ENCODE measurements at places on chromosomes 11 and 22.

GRCh38 chr11:27305751-27306150 is 57.3 kb downstream of the CCDC34 start:
- no peak overlapping the region for H3K27ac ChIP-seq
- H3K4me1 ChIP-seq, result no peaks in the 10 kb centered on the region
- no peaks in the 10 kb centered on the region for H3K36me3 ChIP-seq
- no peak overlapping the region for H3K4me3 ChIP-seq
- H3K27me3 ChIP-seq, result no peaks in the 10 kb centered on the region
- no peak for DNase-seq

- no peak for DNase-seq
- H3K27me3 ChIP-seq, result no peaks in the 10 kb centered on the region
- no peak overlapping the region for H3K27ac ChIP-seq
Observed at GRCh38 chr22:17633217-17633997, 4.9 kb upstream of the ATP6V1E1 start.

DNA sequence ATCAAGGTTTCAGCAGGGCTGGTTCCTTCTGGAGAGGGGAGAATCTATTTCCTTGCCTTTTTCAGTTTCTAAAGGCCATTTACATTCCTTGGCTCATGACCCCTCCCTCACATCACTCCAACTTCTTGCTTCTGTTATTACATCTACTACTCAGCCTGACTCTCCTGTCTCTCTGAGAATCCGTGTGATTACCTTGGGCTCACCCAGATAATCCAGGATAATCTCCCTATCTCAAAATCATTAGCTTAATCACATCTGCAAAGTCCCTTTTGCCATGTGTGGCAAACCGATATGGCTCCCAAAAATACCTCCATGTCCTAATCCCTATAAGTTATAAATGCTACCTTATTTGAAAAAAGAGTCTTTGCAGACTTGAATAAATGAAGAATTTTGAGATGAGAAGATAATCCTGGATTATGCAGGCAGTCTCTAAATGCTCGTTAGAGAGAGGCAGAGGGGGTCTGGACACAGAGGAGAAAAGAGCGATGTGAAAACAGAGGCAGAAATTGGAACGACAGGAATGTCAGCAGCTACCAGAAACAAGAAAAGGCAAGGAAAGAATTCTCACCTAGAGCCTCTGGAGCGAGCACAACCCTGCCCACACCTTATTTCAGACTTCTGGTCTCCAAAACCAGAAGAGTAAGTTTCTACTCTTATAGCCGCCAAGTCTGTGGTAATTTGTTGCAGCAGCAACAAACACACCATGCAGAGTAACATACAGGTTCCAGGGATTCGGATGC is 23.6 kb upstream of the ARHGAP32 start:
- no peaks in the 10 kb centered on the region for H3K4me1 ChIP-seq
- peaks cover 28% of the 10 kb centered on the region for H3K27me3 ChIP-seq
- no peak overlapping the region for H3K4me3 ChIP-seq
- no peaks in the 10 kb centered on the region for H3K36me3 ChIP-seq

DNA sequence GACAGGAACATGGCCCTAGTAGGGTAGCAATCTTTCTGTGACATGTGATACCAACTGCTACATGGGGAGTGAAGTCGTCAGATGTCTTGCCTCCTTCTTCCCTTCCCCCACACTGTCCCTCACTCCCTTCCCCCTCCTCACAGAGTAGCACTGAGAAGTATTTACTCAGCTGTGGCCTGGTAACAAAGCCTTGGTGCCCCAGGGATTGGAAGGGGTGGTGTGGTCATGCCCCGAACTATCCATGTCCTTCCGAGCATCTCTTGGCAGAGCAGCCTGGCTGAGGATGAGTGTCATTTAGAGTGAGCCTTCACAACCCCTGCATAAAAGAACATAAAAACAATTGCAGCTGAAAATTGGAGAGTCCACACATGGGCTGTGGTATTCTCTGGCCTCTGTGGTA is 46.1 kb downstream of the ARFGAP2 start:
- H3K36me3 ChIP-seq, result no peaks in the 10 kb centered on the region
- H3K4me1 ChIP-seq, result no peaks in the 10 kb centered on the region
- no peak overlapping the region for H3K27ac ChIP-seq

DNA sequence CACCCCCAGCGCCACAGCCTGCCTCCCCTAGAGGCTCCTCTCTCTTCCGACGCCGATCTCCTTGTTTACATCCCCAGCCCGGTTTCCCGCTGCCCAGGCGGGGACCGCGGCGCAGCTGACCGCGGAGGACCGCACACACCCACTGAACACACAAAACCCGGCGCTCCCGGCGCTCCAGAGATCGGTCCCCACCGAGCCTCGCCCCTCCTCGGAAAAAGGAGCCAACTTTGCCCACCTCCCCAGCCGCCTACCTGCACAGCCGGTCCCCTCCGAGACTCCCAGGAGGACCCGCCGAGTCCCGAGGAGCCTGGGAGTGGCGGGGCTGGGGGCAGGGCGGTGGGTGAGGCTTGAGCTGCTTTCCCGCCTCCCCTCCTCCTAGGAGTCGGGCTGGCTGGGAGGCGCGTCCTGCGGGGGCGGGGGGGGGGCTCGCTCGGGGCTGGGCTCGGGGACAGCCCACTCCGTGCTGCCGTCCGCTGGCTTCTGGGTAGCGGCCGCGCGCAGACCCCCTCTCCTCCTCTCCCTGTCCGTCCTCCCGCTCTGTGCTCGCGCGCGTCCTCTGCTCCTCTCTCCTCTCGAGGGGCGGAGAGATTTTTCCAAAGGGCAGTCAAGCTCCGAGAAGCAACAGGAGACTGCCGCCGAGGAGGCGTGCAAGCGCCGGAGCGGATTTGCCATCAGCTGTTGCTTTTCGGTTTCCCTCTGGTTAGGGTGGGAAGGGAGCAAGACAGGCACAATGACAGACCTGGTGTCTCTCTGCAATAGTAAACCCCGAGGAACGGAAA is at the start of gene FXYD6:
TSS of gene FXYD6 (minus strand) at position 318 of the 779 bp plus-strand sequence. CDS start 33,882 bp downstream, outside the sequence.
- H3K27me3 ChIP-seq, result no peaks in the 10 kb centered on the region
- H3K4me3 ChIP-seq, result peak within 1 kb of the TSS; percentile 90
- peaks cover 12% of the 10 kb centered on the region for H3K36me3 ChIP-seq

GRCh38 chr11:24574461-24574860 is 77.6 kb downstream of the LUZP2 start:
- no peaks in the 10 kb centered on the region for H3K36me3 ChIP-seq
- H3K27me3 ChIP-seq, result no peaks in the 10 kb centered on the region
- no peak for DNase-seq
- H3K4me1 ChIP-seq, result no peaks in the 10 kb centered on the region

DNA sequence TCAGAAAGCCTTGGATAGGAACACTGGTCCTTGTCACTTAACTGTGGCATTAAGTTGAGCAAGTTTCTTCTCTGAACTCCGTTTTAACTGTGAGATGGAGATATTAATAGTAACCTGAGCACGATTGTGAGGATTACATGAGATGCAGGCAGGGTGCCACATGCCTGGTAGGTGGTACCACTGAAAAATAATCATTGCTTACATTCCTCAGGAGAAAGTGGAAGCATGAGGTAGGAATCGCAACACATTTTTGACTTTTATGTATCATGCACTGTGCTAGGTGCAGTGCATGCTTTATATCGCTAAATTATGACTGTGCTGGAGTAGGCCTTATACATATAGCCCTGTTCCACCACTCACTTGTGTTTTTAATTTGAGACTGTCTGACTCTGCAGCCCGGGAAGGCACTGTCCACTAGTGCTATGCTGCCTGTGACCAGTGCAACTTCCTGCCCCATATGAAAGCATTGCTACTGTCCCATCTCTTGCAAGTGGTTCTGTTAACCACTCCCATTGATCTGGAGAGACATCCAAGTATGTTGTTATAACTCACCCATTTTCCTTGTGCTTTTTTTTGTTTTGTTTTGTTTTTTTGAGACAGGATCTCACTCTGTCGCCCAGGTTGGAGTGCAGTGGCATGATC is 1.0 kb downstream of the UQCR10 start:
- H3K4me1 ChIP-seq, result peaks cover 39% of the 10 kb centered on the region
- H3K27ac ChIP-seq, result peak overlapping the region; percentile 93
- H3K4me3 ChIP-seq, result peak overlapping the region; percentile 75
- no peak for DNase-seq
- peaks cover 20% of the 10 kb centered on the region for H3K36me3 ChIP-seq

DNA sequence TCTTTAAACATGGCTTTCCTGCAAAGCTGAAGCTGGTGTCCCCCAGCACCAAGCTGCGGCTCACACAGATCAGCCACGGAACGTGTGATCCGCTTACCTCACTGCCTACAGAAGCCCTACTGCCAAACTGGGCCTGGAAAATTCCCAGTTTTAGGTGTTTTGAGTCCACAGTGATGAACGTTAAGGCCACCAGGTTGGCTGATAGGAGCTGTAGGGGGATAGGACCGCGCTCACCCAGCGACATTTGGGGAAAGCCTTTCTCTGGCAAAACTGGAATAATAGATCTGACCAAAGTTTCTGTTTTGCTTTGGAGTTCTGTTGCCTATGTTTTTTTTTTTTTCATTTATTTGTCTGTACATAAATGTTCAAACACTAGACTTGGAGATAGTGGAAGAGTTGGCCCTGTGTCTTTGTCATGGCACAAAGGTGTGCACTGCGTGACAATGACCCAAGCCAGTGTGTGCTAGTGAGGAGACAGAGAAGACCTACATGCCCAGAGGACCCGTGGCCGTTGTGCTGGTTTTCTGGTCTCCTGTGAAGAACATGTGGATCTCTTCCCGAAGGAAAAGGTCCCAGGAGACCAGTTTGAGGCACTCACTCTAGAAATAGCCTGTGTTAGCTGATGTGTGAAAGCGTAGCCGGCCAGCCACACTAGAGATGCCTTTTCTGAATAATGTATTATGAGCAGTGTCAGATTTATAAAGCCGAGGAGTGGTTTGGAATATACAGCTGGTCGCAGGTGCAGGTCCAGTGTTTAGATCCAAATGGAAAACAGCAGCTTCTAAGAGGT is 15.0 kb downstream of the ASPHD2 start:
- no peaks in the 10 kb centered on the region for H3K27me3 ChIP-seq
- H3K27ac ChIP-seq, result no peak overlapping the region
- H3K4me1 ChIP-seq, result no peaks in the 10 kb centered on the region

DNA sequence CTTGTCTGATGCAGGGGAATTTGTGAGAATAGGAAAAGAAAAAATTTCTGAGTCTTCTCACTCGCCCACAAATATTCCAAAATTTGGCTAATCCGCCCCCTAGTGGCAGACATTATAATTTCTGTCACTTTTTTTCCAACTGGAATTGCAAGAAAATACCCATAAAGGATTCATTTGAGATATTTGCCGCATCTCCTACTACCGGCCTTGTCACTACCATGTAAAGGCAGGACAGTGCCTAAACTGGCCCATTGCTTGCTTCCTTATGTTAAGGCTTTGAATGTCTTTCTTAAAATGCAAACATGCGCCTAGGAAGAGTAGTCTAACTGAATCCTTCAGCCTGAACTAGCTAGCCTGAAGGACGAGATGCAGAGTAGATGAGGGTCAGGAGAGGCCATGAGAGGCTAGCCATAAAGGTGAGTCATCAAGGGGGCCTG is 9.3 kb upstream of the CEP295 start:
- H3K27me3 ChIP-seq, result no peaks in the 10 kb centered on the region
- no peak overlapping the region for H3K27ac ChIP-seq
- H3K36me3 ChIP-seq, result no peaks in the 10 kb centered on the region

DNA sequence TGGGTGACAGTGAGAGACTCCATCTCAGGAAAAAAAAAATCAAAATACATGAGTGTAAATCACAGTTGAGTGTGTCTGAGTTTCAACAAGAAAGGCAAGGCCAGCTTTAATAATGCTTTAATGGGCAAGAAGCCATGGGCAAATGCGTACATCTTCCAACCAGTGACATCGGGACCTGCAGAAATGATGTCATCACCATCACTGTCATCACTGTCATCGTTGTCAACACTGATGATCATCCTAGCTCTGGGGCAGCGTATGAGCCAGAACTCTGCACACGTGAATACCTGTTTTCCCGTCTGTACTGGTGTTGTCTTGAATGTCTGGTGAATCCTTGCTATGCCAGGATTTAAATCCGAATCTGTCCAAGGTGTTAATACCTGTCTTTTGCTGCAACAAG is 712.5 kb downstream of the BRD1 start:
- H3K4me3 ChIP-seq, result no peak overlapping the region
- DNase-seq, result no peak
- no peaks in the 10 kb centered on the region for H3K4me1 ChIP-seq
- no peaks in the 10 kb centered on the region for H3K36me3 ChIP-seq
- peaks cover 7% of the 10 kb centered on the region for H3K27me3 ChIP-seq

DNA sequence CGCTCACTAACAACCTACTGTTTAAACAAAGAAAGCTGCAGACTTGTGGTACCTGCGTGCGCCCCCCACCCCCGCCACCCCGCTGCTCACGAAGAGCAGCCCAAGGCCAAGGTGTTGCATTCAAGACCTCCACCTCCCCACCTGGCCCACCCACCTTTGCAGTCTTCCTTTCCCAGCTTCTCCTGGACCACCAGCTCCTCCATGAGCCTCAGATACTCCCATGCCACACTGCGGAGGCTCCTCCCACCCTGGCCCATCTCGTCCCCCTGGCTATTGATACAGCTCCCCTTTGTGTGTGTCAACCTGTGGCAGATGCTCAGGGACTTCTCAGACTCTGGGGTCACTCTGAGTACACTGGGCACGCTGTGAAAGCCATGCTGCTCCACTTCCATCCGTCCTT is 3.9 kb downstream of the CDPF1 start:
- H3K4me1 ChIP-seq, result peaks cover 69% of the 10 kb centered on the region
- no peak for DNase-seq
- no peak overlapping the region for H3K4me3 ChIP-seq
- peaks cover 32% of the 10 kb centered on the region for H3K36me3 ChIP-seq

GRCh38 chr11:88632163-88632562 is 294.6 kb upstream of the CTSC start:
- no peak overlapping the region for H3K27ac ChIP-seq
- no peak overlapping the region for H3K4me3 ChIP-seq
- H3K4me1 ChIP-seq, result no peaks in the 10 kb centered on the region
- H3K27me3 ChIP-seq, result no peaks in the 10 kb centered on the region
- no peaks in the 10 kb centered on the region for H3K36me3 ChIP-seq

DNA sequence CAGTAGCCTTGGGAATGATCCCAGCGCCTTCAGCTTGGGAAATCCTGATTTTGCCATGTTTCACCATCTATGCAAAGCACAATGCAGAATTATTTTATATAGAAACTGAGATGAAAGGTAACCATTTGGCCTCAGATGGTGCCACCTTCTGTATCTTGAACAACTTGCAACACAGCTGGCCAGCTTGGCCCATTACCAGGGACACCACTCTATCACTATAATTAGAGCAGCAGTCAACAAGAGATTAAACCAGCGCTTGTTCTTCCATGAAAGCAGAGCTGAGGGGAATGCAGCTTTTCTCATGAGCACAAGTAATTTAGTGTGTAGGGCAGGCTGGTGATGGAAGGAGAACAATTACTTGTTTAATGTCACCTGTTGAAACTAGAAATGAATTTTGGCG is 6.7 kb upstream of the ZDHHC13 start:
- H3K36me3 ChIP-seq, result no peaks in the 10 kb centered on the region
- no peak overlapping the region for H3K4me3 ChIP-seq
- peaks cover 29% of the 10 kb centered on the region for H3K27me3 ChIP-seq
- no peaks in the 10 kb centered on the region for H3K4me1 ChIP-seq
- DNase-seq, result no peak
